ENCODE measurements at places on chromosomes 2 and 18.

- no peak for DNase-seq
Measured at GRCh38 chr2:110707386-110707965, 24.9 kb upstream of the ACOXL start.

DNA sequence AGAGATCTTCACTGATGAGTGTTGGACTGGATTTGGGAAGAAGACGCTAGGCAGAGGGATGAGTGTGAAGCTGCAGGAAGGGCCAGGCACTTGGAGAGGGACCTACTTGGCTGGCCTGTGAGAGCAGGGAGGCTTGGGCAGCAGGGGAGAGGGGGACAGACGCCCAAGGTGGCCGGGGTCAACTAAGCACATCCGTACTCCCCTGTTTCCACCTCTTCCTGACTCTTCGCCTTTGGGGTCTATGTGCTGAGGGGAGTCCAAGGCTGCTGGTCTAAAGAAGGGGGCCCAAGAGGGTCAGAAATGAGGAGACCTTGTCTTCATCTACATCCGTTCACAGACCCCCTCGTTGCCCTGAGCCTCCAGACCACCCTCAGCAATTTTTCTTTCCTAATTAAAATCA, 16.7 kb downstream of the DPYSL5 start:
- no peak for DNase-seq

DNA sequence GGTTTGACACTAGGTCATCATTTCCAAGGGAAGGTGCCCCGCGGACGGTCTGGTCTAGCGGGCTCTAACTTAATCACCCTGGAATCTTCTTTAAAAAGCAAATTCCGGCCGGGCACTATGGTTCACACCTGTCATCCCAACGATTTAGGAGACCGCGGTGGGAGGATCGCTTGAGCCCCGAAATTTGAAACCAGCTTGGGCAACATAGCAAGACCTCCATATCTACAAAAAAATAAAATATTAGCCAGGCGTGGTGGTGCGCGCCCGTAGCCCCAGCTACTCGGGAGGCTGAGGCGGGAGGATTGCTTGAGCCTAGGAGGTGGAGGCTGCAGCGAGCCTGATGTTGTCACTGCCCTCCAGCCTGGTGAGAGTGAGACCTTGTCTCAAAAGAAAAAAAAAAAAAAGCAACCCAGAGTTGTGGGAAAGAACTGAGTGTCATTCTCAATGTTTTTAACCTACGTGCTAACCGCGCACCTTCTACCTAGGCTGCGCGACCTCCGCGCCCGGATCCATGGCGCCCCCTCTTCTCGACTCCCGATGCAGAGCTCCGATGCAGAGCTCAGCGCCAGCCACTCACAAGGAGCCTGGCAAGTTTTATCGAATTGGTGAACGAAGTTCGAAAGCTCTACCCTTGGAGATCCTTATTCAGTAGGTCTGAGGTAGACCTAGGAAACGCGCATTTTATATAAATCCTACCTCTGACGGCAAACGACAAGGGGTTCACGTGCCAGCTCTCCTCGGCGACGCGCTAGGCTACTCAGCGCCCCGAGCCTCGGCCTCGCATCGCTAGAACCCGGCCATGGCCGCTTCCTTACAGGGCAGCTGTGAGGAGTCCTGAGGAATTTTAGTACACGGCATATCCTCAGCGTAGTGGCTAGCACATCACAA, 888 bp upstream of the TWSG1 start:
- no peak for DNase-seq

DNA sequence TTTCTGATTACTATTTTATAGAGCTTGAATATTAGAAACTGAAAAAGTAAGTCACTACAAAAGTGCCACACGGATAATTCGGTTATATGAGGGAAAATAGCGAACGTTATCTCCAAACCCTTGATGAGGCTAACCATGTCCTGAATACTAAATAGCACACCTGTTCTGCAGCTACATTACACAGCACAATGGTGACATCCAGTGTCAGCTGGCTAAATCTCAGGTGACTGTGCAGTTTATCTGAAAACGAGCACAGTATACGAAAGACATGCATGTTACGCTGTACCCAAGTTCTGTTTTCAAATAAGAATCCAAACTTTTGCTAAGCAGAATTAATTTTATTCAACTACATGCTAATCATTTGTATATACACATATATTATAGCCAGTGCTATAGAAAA, 9.0 kb downstream of the CCDC68 start:
- no peak for DNase-seq

- DNase-seq, result peak; percentile 80
Measured at GRCh38 chr18:50970006-50970405, 2.2 kb downstream of the ELAC1 start.

DNA sequence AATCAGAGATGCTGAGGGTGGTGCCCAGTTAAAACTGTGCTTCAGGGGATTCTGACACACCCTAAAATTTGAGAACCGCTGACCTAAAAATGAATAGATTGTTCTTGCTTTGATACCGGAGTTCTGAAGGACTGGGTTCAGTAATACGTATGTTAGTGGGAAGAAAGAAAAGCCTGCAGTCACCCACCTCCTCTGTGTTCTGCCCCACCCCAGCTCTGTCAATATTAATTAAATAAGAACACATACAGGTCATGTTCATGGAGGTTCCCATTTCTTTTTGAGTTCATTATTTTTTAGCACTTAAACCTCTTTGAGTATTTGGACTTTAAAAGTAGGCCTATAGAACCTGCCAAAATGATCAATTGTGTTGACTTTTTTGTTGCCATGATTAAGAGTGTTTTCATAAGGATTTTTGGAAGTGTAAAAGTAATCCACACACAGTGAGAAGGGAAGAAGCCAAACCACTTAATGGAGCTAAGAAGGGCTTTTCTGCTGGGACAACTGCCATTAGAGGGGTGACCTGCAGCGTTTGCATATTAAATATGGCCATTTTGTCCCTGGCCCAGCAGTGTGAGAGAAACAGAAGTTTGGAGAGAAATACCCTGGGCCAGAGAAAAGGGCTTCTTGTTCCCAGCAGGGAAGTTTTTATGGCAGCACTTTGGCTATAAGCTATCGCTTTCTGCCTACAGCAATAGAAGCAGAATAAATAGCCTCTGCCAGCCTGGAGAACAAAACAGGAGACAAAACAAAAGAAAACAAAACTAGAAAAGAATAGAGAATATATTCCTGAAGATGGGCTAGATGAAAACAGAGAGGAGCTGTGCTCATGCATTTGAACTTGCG, 80.7 kb upstream of the RNF152 start:
- DNase-seq, result no peak

DNA sequence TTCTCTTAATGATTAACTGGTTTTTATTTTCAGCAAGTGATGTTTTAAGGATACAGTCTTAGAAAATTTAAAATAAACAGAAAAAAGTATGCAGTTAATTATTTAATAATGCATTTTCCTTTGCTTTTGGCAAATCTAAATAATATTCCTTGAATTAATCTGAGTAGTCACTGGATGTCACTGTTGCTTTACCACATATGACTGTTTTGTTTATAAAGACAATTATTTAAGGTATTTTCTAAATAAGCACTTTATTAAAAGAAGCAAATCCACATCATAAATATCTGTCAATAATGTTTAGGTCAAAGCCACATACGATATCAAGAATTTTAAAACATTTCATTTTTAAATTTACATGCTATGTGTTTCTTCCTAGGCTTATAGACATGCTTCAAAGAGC, 40.6 kb upstream of the TFPI start:
- no peak for DNase-seq

DNA sequence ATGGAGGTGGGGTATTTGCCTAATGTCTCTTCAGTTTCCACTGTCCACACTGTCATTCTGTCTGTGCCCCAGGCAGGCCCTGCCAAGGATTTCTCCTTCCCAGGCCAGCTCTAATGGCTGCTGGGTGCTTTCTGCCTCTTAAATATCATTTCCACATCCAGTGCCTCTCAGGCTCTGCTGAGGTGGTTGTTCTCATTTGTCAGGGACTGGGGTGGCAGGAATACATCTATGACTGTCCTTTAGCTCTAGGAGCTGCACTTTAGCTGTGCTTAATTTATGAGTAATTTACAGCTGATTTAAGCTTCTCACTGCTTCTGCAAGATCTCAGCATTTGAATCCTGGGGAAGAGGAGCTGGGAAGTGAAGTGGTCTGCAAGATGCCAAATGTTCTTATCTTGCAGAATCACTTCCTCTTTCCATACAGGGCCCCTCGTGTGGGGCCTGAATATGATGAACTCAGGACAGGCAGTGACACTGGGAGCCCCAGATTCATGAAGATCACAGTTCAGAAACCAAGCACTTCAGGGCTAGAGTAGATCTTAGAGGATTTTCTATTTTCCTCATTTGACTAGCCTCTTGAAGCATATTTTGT, 150.2 kb downstream of the FSHR start:
- no peak for DNase-seq
